ENCODE measurements at places on chromosomes 1 and 21.

- no peak for DNase-seq
These were observed 192.8 kb downstream of the FCRL5 start for GRCh38 chr1:157359314-157360022.

DNA sequence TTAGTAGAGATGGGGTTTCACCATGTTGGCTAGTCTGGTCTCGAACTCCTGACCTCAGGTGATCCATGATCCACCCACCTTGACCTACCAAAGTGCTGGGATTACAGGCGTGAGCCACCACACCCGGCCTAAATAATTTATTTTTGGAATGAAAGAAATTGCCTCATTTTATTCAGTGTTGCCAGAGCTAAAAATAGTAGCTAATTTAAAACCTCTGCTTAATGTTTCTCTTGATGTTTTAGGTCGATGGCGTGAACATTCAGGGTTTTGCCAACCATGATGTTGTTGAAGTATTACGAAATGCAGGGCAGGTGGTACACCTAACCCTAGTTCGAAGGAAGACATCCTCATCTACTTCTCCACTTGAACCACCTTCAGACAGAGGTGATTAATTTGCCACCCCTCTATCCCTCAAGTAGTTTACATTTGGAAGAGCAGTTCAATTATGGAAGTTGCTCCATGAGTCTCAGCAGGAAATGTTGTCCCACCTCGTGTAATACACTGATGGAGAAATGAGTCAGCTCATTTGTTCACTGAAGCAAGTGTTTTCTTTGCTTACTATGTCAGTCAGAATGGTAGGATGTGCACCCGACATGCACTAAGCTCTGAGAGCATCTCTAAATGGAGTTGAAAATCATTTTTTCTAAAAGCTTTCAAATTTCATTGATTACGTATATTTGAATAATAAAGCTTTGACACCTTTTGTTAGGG, 54.9 kb downstream of the PATJ start:
- DNase-seq, result no peak

DNA sequence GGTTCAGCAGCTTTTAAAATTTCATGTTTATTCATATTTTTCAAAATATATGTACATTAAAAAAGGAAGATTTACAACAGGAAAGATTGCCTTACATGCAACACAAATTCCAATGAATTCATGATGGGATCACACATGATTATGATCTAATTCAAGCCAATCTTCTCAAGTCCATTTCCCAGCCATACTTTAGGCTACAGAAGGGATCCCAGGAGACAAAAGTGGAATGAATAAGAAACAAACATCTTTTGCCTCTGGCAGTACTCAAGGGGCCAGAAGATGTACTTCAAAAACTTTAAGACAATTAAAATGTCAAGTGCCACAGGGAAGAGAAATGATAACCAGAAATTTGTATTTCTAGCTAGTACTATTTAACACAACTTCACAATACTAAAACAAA, 10.2 kb upstream of the SH2D5 start:
- DNase-seq, result no peak

DNA sequence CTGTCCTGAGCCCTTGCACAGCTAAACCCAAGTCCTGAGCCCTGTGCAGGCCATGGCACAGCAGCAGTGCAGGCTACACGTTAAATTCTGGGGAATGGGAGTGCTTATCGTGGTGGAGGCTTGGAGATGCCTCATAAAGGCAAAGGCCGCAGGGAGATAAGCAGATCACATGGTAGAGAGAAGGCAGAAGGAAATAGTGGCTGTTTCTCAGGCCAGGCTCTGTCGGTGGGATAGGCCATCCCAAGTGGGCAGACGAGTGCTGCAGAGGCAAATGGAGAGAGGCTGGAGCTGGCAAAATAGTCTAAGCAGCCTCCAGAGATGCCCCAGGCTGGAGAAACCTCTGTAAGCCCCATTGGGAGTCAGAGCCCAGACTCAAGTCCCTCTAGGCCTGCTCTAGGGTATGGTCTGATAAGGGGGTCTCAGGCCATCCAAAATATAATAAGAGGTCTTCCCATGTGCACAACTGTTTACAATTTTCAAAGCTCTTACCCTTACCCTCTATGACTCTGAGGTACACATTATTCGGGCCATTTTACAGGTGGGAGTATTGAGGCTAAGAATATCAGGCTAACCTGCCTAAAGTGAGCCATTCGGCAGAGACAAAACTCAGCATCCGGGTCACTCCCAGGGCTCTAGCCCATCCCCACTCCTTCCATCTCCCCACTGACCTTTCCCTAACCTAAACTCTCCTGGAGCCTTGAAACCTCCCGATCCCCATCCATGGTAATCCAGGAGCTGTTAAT, 79.6 kb downstream of the NKAIN1 start:
- DNase-seq, result no peak

DNA sequence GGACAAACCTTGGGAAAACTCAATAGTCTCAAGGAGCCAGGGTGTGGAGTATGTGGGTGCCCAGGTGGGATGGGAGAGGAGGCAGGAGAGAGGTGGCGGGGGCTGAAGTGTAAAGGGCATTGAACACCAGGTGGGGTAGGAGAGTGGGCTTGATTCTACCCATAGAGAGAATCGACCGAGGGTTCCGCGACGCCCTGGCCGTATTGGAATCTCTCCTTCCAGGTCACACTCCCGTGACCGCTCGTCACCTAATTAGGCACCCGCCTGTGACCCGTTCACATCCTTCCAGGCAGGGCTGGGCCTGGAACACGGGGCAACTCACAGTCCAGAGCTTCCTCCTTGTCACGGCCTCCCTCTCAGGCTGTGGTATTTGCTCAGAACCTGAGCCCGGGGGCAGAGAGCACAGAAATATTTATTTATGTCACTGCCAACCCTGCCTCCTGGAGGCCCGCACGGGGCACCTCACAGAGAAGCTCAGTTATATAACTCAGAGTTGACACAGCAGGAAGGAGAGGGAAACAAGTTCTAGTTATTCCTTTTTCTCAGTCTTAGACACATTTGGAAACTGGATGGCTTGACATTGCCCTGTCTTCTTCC, 12.0 kb downstream of the NCMAP start:
- DNase-seq, result no peak

GRCh38 chr1:176949033-176949662, 215.4 kb downstream of the ASTN1 start:
- no peak for DNase-seq

All from spinal cord (tissue), 10 donors.